ENCODE measurements at places on chromosomes 7 and 10.

DNA sequence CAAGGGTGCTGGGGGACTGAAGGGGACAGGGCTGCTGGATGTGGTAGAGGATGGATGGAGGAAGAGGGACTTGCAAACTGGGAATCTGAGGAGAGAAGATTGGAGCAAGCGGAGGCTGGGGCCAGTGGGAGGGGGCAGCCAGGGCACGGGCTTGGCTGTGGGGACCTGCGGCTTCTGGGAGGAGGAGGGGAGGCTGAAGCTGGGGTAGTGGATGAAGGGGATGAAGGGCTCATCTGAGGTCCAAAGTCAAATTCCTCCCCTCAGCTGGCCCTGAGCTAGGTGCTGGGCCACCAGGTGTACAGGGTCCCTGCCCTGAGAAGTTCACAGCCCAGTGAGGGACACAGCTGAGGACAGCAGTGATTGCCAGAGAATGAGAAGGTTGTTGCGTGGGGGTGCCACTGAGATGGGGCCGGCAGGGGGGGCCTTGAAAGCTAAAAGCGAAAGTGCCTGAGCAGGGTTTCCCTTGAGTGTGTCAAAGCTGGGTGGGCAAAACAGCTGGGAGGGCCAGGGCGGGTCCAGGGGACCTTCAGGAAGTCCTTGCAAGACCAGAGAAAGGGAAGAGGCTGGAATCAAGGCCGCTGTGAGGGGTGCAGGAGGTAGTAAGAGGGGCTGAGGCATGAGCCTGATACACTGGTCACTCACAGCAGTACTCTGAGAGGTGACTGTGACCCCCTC, 75.2 kb downstream of the MYL10 start:
- no peak for DNase-seq

- no peak for DNase-seq
Observed at GRCh38 chr7:152351168-152351567, 84.6 kb downstream of the KMT2C start.

- no peak for DNase-seq
Observed at GRCh38 chr10:73413108-73413527, 740 bp downstream of the ANXA7 start.

GRCh38 chr10:19993714-19994315, 177.6 kb downstream of the PLXDC2 start:
- DNase-seq = no peak

DNA sequence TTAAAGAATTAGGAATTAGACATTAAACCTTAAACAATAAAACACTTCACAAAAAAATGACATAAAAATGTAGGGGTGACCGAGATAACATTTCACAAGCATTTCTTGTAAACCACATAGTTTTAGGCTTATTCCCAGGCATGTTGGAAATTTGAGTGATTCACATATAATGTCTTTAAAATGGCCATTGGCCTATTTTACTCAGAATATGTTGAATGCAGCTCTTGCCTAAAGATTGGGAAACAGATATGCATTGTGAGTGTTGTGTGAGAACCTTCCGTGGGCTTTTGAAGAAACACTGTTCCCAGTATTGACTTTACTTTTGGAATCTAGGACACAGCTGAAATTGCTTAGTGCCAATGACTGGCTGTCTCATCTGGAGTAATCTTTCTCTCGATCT, 79.6 kb downstream of the ARL5B start:
- peak; percentile 79 for DNase-seq

- peak; percentile 76 for DNase-seq
Observed at GRCh38 chr7:89232-90019, 102.9 kb upstream of the FAM20C start.

DNA sequence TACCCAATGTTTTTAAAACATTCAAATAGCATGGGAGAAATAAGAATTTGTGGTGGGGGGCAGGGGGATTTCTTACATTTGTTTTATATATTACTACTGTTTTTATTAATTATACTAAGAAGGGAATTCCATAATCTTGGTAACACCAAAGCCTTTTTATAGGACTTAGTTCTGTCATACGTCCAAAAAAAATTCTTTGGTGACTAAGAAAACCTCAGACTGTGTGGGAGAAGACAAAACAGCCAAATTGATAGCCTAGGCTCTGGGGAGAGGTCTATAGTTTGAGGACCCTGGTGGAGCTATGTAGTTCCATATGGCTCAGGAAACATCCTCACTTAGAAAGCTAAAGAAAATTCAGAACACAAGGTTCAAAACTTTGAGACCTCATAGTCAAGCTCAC, 23.4 kb downstream of the ACSM6 start:
- no peak for DNase-seq

DNA sequence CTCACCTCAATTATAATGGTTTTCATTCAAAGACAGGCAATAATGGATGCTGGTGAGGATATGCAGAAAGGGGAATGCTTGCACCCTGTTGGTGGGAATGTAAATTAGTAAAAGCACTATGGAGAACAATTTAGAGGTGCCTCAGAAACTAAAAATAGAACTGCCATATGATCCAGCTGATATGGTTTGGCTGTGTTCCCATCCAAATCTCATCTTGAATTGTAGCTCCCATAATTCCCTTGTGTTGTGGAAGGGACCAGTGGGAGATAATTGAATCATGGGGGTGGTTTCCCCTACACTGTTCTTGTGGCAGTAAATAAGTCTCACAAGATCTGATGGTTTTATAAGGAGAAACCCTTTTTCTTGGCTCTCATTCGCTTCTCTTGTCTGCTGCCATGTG, 87.7 kb downstream of the TES start:
- no peak for DNase-seq

DNA sequence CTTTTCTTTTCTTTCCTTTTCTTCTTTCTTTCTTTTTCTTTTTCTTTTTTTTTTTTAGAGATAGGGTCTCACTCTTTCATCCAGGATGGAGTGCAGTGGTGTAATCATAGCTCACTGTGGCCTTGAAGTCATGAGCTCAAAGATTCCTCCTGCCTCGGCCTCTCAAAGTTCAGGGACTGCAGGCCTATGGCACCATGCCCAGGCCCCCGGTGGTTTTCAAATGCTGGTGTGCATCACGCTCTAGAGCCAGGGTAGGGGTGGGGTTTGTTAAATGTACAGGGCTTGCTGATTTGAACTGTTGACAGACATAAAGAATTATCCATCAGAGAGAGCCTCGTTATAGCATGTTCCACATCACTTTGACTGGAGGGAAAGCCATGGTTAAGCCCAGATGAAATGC, 5.8 kb downstream of the MINDY4 start:
- DNase-seq = no peak

- DNase-seq = no peak
Observed at GRCh38 chr7:21430575-21430954, 2.7 kb downstream of the SP4 start.

DNA sequence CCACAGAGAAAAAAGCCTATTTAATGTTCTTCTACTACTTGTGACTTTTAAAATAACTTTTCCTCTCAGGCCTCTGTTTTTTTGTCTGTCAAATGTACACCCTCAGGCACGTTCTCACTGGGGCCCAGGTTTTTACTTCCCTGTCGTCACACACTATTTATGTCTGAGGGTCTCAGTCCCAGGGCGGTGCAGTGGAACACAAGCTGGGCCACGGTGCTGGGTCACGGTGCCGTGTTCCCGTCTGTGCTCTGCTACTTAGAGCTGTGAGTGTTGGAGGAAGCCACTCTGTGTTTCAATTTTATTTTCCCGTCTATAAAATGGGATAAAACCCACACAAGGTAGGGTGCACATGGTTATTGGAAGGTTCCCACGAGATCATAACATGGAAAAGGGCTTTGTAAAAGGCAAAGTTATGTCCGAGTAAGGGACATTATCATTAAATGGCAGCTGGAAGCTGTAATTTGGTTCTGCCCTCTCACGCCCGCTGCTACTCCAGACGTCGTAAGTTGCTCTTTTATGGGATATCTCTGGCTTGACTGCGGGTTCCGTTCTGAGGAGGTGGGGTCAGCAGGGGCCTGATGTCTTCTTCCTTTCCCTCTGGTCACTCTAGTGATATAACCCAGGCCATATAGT, 25.2 kb downstream of the ZNF775 start:
- DNase-seq = no peak

- DNase-seq = no peak
Observed at GRCh38 chr7:20440472-20441105, 109.9 kb downstream of the ITGB8 start.

- no peak for DNase-seq
Observed at GRCh38 chr10:83824099-83824498, 315.2 kb upstream of the GHITM start.

DNA sequence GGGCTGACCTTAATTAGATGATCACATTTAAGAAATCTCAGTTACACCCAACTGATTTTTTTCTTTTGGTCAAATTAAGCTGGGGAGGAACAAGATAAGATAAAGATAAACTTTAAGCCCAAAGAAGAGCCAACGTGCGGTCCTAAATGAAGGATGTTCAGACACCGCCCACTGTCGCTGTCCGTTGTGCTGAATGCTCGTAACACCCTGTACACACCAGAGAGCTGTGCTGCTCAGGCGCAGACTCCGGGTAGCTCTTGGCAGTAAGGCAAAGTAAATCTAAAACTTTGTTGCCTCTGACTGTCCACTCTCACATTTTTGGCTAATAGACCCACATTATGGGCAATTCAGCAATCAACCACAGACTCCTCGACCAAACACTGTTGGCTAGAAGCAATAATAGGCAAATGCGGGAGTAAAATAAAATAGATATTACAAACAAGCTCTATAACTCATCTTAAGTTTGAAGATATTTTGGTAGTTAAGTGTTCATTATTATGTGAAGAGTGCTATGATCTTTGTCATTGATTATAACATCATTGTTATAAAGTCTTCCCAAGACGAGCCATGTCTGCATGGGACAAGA, 57.1 kb downstream of the PLPP4 start:
- no peak for DNase-seq

GRCh38 chr7:343864-344607, 54.1 kb downstream of the FOXL3 start:
- no peak for DNase-seq

GRCh38 chr7:66247380-66248078, 42.4 kb downstream of the TPST1 start:
- no peak for DNase-seq

GRCh38 chr10:128646956-128647355, 520.7 kb upstream of the MKI67 start:
- no peak for DNase-seq

DNA sequence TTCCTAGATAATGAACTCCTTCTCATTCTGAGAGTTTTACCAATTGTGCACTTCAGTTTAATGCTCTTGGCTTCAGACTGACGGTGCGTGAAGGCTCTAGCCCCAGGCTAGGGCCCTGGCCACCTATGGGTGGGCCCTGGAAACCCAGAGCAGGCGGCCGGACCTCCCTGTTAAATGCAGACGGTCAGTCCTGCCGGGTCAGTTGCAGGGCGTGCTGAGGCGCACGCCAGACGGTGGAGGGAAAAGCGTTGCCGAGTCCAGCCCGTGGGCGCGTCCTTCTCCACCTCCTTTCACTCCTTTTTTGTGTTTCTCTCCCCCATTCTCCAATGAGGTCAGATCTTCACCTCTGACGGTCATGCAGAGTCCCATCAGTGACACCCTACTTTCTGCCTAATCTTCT, 2.3 kb downstream of the DPYSL4 start:
- no peak for DNase-seq

- peak; percentile 44 for DNase-seq
Observed at GRCh38 chr10:6401558-6402348, 178.3 kb downstream of the PRKCQ start.

DNA sequence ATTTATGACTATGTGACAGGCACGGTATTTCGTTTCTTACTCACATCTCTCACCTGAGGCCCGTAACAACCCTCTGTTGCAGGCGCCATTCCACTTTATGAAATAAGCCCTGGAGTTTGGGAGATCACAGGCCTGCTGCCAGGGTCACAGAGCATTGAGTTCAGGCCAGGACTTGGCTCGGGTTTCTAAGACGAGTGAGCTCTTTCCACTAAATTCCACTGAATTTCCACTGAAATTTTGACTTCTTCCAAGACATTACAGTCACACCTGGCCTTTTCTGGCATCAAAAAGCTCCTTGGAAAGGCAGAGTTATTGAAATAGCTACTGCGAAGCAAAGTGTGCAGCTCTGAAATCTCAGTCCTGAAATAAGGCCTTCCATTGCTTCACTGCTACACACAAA, 282.8 kb upstream of the MGMT start:
- DNase-seq = no peak

DNA sequence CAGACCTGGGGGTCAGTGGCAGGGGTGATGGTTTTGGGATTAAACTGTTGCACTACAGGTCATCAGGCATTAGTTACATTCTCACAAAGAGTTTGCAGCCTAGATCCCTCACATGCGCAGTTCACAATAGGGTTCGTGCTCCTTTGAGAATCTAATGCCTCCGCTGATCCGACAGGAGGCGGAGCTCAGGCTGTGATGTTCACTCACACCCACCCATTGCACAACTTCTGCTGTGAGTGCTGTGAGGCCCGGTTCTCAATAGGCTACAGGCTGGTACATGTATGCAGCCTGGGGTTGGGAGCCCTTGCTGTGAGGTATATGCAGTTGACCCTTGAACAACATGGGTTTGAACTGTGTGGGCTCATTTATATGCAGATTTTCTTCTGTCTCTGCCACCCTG, 416.4 kb downstream of the GFRA1 start:
- DNase-seq = no peak

GRCh38 chr7:148489678-148490077, 100.9 kb upstream of the C7orf33 start:
- no peak for DNase-seq
